Thyroid gland (tissue), 4 donors: ENCODE measurements at places on chromosomes 3 and 15. TPM values are rescaled to one million over a fixed set of nuclear protein-coding genes. Genes with fewer than 3 reads are reported as not detected.

- H3K36me3 ChIP-seq: no peaks in the 10 kb centered on the region
- H3K4me1 ChIP-seq: no peaks in the 10 kb centered on the region
- no peak for DNase-seq
- no peaks in the 10 kb centered on the region for H3K27me3 ChIP-seq
Measured at GRCh38 chr15:35822153-35822552, 276.2 kb upstream of the DPH6 start.

GRCh38 chr15:35078221-35078915 is 6.7 kb downstream of the NANOGP8 start:
- no peak overlapping the region for H3K27ac ChIP-seq
- peak; percentile 45 for DNase-seq
- H3K4me1 ChIP-seq: no peaks in the 10 kb centered on the region
- H3K4me3 ChIP-seq: no peak overlapping the region

TRIM69 gene
- 16.0 TPM for total RNA-seq

SLC22A14 gene
- not detected for total RNA-seq

DNA sequence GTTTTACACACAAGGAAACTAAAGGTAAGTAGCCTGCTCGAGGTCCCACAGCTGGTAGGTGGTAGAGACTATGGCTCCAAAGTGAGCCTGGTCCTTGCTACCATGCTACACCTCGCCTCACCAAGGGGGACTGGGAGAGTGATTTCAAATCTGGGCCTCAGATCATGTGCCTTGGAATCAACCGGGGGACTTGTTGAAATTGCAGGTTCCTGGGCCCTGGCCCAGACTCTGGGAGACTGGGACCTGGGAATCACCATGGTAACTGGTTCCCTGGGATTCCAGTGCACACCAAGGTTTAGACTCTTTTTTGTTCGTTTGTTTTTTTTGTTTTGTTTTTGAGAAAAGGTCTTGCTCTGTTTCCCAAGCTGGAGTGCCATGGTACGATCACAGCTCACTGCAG is 21.1 kb downstream of the DNASE1L3 start:
- peak; percentile 31 for DNase-seq
- no peaks in the 10 kb centered on the region for H3K27me3 ChIP-seq
- H3K4me3 ChIP-seq: no peak overlapping the region
- H3K36me3 ChIP-seq: no peaks in the 10 kb centered on the region

DNA sequence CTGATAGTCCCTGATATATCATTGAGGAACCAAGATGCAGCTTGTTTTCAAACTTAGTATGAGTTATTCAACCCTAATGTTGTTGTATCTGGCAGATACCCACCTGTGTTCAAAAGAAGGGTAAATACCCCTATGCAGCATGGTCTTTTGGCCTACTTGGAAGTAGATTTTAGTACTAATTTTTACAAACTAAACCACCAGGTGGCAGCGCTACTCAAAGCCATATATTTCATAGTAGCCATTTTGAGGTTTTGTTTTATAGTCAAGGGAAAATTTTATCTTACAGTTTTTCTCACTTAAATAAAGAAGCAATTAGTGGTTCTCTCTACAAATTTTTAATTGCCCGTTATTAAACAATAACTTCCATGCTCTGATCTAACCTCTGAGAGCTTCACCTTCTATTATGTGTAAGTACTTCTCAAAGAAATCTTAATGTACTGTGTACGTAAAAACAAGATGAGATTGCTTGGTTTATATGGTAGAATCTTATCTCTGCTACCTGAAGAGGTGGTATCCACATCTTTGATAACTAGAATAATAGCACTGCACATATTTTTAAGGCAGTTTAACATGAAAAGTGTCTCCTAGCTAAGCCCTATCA is 31.5 kb upstream of the MLF1 start:
- no peak overlapping the region for H3K27ac ChIP-seq
- no peaks in the 10 kb centered on the region for H3K4me1 ChIP-seq
- H3K36me3 ChIP-seq: no peaks in the 10 kb centered on the region

RYR3 gene
- total RNA-seq: 0.27 TPM

DNA sequence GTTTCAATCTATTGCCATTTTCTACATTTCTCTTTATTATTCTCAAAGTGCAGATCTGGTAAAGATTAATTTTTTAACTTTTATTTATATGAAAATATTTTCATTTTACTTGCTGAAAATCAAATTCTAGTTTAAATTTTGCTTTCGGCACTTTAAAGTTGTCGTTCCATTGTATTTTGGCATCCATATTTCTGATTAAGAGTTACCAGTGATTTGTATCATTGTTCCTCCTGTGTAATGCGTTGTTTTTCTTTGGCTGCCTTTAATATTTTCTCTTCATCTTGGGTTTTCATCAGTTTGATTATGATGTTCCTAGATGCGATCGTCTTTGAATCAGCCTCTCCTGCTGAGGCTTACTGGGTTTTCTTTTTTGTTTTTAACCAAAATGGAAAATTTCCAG is 97.3 kb downstream of the SPATA16 start:
- no peak overlapping the region for H3K27ac ChIP-seq
- no peaks in the 10 kb centered on the region for H3K4me1 ChIP-seq

- H3K36me3 ChIP-seq: no peaks in the 10 kb centered on the region
- peaks cover 28% of the 10 kb centered on the region for H3K4me1 ChIP-seq
- H3K27ac ChIP-seq: no peak overlapping the region
- H3K27me3 ChIP-seq: no peaks in the 10 kb centered on the region
Measured at GRCh38 chr15:31977138-31977537, 53.2 kb upstream of the CHRNA7 start.

- DNase-seq: peak; percentile 53
- H3K4me3 ChIP-seq: no peak overlapping the region
- H3K27me3 ChIP-seq: no peaks in the 10 kb centered on the region
- H3K27ac ChIP-seq: no peak overlapping the region
- H3K4me1 ChIP-seq: peaks cover 17% of the 10 kb centered on the region
- no peaks in the 10 kb centered on the region for H3K36me3 ChIP-seq
Measured at GRCh38 chr3:132256989-132257388, 60.2 kb upstream of the ACP3 start.

CILP gene
- 2.1 TPM for total RNA-seq

- H3K36me3 ChIP-seq: no peaks in the 10 kb centered on the region
- DNase-seq: no peak
- peaks cover 19% of the 10 kb centered on the region for H3K4me1 ChIP-seq
- H3K4me3 ChIP-seq: no peak overlapping the region
Measured at GRCh38 chr3:128548021-128548420, 55.0 kb upstream of the GATA2 start.

DNA sequence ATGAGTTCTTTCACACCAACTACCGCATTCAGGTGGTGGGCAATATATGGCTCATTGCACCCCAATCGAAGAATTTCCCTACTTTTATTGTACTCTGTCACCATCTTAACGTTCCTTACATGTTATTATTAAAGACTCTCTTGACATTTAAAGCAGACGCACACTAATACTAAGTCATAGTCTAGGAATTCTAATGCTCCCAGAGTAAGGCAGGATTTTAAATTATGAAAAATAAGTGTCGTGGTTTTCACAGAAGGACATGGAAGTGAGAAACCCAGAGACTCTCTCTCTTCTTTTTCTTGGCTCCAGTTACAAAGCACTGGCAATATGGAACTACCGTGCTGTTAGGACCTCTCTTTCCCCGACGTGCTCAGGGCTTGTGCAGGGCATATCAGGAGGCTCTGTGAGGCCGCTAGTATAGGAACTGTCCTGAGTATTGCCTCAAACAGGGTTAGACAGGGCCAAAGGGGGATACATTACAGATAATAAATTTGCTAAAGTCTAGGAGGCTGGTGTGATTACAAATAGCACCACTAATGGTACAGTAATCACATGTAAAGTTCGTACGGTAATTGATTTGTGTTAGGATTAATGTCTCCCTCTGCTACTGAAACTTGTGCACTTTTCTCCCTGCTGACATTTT is 590.8 kb downstream of the FOXP1 start:
- DNase-seq: no peak
- peaks cover 12% of the 10 kb centered on the region for H3K4me1 ChIP-seq
- peaks cover 2% of the 10 kb centered on the region for H3K36me3 ChIP-seq
- no peak overlapping the region for H3K4me3 ChIP-seq
- H3K27ac ChIP-seq: no peak overlapping the region
- no peaks in the 10 kb centered on the region for H3K27me3 ChIP-seq

DNA sequence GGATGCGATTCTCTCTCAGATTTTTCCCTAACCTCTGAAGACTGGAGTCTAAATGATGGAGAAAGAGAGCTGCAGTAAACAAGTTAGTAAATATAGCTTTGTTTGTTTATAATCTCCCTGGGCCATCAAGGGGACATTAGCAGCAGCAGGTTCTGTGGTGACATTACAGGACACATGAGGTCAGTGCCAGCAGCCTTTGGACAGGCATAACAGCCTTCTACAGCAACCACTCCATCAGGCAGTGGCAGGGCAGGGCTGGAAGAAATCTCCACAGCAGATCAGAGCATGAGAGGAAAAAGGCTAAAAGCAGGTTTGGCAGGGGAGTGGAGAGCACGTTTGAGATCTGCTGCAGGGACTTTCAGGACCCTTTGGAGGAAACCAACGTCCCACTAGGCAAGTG is 127.6 kb upstream of the ACP3 start:
- H3K4me1 ChIP-seq: peaks cover 2% of the 10 kb centered on the region
- H3K27me3 ChIP-seq: no peaks in the 10 kb centered on the region
- H3K27ac ChIP-seq: no peak overlapping the region
- no peak for DNase-seq
- no peak overlapping the region for H3K4me3 ChIP-seq
- no peaks in the 10 kb centered on the region for H3K36me3 ChIP-seq

DPPA4 gene
- not detected for total RNA-seq

DNA sequence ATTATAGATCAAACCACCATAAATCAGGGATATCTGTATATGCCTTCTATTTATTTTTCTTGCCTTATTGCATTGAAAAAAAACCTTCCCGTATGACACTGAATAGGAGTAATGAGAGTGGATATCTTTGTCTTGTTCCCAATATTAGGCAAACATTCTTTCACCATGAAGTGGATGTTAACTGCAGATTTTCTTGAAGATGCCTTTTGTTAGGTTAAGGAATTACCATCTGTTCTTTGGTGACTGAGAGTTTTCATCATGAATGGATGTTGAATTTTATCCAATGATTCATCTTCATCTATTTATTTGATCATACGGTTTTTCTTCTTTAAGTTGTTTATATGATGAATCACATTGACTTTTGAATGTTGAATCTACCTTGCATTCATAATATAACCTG is 47.1 kb upstream of the MECOM start:
- H3K4me3 ChIP-seq: no peak overlapping the region
- no peaks in the 10 kb centered on the region for H3K36me3 ChIP-seq
- no peak overlapping the region for H3K27ac ChIP-seq
- no peak for DNase-seq
